Muscle of leg (tissue), 16 donors: ENCODE measurements at places on chromosomes 3 and 15.

DNA sequence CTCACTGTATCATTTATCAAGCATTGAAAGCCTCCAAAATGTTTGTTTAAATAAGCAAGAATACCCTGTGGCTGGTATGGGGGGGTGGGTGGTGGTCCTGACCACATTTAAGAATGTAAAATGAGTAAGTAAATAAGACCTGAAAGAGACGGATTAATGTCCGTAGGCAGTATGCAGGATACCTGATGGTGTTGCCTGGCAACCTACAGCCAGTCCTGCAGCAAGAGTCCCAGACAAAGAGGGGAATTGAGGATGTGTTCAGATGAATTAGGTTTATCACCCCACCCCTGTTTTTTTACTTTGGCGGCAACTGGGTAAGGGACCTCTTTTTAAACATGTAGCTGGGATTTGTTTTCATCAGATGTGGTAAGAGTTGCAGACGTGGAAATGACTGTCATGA, 99.8 kb upstream of the BFSP2 start:
- no peak for DNase-seq

GRCh38 chr3:13252207-13252606, 167.9 kb downstream of the NUP210 start:
- no peak for DNase-seq

- peak; percentile 8 for DNase-seq
Measured at GRCh38 chr3:192063570-192063969, 602.6 kb downstream of the PYDC2 start.

- no peak for DNase-seq
Measured at GRCh38 chr3:177561365-177561764, 364.1 kb upstream of the TBL1XR1 start.

GRCh38 chr3:89867286-89867685, 759.9 kb downstream of the EPHA3 start:
- no peak for DNase-seq

- DNase-seq: no peak
Measured at GRCh38 chr15:72382146-72382545, 6.3 kb upstream of the HEXA start.

DNA sequence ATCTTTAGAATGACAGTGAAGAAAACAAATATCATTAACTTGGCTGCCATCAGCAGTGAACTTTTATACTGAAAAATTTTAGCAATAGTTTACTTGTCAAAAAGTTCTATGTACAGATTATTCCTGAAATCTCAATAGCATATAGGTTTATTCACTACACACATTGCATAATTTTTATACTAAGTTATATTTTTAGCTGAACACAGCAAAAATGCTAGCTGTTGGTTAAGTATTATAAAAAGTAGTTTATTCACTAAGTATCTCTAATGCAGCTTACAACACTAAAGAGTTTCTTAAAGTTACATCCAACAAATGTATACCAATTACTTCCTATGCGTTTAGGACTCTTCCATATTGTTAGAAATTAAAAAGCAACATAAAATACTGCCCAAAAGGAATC, 131.9 kb downstream of the SCAPER start:
- DNase-seq: no peak

- no peak for DNase-seq
Measured at GRCh38 chr3:28786446-28786845, 437.8 kb upstream of the AZI2 start.
